ENCODE measurements at places on chromosomes 16 and 17.
A peak's percentile ranks its signal among the peaks of the same experiment; 100 is the strongest.

DNA sequence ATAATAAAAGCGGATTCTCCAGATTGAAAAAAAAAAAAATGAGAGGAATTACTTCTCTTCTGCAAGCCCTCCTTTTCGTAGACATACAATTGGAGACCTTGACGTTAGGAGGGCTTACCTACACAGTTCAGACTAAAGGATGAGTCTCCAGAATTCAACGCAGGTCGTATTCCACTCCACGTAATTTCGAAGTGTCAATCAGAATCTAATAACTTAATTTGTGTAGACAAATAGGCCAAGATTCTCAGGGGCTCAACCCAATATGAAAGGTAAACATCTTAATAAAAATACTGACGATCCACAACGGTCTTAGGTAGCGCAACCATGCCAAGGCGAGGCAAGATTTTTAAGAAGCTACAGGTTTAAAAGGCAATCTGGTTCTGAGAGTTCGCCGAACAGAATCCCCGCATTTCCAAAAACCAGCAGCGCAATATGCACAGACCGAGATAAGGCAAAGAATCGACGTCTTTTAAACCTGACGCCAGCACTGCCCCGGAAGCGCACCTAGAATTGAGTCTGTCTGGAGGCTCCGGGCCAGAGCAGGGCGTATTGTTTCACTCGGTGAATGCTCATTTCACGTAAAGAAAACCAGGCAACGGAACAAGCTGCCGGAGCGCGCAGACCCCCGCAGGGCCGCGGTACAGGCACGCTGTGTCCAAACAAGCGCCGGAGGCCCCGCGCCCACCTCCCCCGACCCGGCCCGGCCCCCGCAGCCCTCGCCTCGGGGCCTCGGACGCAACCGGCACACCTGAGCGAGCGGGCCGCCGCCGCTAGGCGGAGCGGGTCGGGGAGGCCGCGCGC, 623 bp downstream of the MBTPS1 start:
- DNase-seq: no peak

DNA sequence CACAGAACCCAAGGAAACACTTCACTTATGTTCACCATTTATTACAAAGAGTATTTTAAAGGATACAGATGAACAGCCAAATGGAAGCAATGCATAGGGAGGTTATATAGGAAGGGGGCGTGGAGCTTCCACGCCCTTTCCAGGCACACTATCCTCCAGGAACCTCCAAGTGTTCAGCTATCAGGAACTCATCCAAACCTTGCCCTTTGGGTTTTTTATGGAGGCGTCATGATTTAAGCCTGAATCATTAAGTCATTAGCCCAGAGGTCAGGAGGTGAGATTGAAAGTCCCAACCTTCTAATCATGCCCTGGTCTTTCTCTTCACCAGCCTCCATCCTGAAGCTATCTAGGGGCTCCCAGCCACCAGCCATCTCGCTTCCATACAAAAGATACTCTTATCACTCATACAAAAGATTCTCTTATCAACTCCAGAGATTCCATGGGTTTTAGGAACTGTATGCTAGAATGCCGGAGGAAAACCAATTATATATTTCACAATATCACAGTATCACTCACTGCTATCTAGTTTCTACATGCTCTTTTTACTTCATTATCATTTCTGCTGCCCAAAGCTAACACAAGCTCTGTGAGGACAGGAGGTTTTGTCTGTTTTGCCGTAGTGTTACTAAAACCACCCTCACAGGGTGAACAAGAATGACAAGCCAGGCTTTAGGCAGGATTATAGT, 213.4 kb downstream of the SLC39A11 start:
- DNase-seq: no peak

DNA sequence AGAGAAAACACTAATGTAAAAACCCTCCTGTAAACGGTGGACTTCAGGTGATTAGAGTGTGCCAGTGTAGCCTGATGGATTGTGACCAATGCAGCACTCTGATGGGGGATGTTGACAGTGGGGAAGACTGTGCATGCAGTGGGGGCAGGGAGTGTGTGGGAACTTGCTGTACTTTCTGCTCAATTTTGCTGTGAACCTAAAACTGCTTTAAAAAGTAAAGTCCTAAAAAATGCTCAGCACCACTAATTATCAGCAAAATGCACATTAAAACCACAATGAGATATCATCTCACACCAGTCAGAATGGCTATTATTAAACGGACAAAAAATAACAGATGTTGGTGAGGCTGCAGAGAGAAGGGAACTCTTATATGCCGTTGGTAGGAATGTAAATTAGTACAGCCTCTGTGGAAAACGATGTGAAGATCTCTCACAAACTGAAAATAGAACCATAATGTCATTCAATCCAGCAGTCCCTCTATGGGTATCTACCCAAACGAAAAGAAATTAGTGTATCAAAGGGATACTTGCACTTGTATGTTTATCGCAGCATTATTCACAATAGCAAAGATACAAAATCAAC, 9.7 kb upstream of the ULK2 start:
- DNase-seq: no peak

GRCh38 chr16:49874613-49875237, 18.8 kb upstream of the ZNF423 start:
- no peak for DNase-seq

- no peak for DNase-seq
Measured at GRCh38 chr16:87243478-87243877, 73.7 kb downstream of the C16orf95 start.

GRCh38 chr16:30949650-30950515, 1.0 kb downstream of the ORAI3 start:
- peak; percentile 82 for DNase-seq

- no peak for DNase-seq
Measured at GRCh38 chr17:13106171-13106570, 88.3 kb upstream of the ELAC2 start.

DNA sequence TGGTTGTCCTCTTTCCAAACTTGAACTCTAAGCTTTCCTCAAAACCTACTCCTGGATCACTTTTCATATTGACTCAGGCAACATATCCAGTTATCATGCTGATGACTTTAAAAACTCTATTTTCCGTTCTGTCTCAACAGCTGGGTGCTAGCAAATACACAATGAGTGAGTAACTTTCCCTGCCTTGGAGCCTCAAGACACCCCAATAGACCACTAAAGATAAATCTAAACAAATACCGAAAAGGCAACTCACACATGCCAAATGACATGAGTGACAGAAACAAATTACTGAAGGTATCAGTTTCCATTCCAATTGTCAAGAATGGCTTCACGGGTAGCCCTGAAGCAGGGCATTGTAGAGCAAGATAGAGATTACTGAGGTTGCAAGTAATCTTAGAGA, 15.7 kb upstream of the TMEM101 start:
- no peak for DNase-seq

DNA sequence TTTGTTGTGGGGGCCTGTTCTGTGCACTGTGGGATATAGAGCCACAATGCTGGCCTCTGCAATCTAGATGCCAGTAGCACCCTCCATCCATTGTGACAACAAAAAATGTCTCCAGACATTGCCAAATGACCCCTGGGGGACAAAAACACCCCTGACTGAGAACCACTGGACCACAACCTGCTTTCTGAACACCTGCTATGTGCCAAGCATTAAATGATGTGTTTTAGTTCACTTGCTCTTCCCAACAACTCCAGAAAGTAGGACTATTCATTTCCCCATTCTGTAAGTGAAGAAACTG, 367.0 kb upstream of the ERCC4 start:
- no peak for DNase-seq

- no peak for DNase-seq
Measured at GRCh38 chr16:8756755-8757154, 40.7 kb downstream of the TMEM186 start.

- DNase-seq: no peak
Measured at GRCh38 chr17:28394337-28395116, 11.5 kb downstream of the SLC46A1 start.

GRCh38 chr17:56808503-56808902, 25.2 kb downstream of the C17orf67 start:
- no peak for DNase-seq

GRCh38 chr17:30323895-30324319, 9.9 kb downstream of the TMIGD1 start:
- no peak for DNase-seq

DNA sequence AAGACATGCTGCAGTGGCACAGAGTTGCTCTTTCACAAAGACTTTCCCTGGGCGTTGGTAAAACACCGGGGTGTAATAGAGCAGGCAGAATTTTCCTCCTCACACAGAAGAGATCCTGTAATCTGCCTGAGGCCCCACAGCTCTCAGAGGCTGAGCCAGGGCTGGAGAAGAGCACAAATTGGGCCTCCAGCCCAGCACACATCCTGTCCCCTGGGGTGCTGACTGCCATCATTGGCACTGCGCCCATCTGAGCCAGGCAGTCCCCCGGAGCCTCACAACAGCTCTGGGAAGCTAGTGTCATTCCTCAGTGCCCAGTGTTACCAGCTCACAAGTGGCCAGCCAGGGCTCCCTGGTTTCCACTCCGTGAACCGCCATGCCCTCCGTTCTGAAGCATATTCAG, 119.4 kb downstream of the SOCS1 start:
- no peak for DNase-seq

DNA sequence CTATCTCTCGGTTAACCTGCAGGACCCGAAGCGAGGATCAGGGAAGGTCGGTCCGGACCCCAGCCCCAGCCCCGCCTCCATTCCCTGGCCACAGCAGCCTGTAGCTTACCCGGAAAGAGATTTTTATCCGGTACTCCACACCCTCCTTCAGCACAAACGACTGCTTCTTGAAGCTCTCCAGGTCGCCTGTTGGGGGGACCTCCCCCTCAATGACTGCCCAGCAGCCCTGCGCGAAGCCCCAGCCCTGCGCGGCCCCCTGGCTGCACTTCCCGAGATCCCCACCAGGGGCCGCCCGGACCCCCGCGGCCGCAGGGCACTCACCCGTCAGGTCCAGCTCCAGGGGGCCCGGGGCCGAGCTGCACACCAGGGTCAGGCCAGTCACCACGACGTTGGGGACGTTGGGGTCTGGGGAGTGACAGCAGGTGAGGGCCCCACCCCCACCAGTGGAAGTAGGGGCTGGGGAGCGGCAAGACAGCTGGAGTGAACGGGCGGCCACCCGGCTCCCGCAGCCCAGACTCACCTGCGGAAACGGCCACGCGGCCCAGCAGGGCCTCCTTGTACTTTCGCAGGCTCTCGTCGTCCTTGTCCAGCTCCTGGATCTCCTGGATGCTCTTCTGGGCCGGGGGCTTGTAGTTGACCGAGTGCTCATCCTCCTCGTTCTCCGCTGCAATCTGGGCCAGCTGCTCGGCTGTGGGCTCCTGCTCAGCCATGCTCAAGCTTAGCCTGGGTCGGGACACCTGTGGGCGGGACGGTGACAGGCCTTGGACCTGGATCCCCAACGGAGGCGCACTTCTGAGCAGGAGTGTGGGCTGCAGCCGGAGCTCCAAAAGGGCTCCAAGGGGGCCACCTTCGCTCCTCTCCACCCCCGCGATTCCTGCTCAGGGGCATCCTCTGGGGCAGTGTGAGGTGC, 1.7 kb downstream of the ARHGDIA start:
- DNase-seq: peak; percentile 74

DNA sequence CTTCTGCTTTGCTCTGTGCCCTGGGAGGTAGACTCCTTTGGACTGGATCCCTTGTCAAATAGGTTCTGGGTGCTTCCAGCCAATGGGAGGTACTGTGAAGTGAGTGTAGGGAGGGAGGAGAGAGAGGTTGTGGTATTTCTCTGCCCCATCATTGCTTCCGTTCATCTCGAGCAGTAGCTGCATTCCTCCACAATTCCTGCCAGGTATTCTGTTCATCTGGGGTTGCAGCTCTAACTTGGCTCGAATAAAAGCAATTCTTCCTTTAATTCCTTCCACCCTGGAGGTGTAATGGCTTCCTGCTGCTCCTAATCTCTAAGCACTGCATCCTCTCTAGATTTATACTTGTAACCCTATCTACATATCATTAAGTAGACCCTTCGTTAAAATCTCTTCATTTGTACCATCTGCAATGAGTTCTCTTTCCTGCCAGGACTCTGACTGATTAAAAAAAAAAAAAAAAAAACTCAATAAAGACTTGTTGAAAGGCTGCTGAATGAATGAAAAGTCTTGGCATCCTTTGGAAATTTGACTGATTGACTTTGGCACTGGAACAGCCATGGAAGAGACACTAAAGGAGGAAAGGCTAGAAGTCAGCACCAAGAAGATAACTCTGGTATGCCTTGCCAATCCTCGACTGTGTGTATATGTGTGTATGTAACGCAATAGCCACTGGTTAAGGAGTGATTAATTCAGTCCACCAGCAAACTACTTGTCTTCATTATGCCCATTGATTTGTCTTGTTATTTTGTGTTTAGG, 616.9 kb upstream of the SOX9 start:
- DNase-seq: no peak

DNA sequence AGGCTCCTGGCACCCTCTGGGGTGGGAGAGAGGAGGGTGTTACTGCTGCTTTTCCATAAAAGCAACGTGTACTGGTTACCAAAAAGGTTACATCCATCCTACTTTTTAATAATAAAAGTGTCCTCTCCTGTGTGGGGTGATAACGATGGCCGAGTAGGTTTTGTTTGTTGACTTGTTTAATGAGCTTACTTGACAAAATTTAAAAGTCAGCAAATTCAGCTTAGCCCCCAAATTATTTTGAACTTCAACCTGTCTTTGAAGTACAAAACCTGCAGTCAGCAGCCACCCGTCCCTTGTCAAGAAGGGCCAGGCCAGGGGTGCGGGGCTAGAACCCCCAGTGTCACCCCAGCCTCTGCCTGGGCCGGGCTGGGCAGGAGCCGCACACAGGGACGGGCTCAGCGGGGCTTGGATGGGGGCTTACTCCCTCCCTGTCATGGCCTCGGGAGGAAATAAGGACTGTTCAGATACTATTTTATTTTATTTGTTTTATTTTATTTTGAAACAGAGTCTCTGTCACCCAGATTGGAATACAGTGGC, 103.9 kb upstream of the CHMP6 start:
- DNase-seq: no peak

DNA sequence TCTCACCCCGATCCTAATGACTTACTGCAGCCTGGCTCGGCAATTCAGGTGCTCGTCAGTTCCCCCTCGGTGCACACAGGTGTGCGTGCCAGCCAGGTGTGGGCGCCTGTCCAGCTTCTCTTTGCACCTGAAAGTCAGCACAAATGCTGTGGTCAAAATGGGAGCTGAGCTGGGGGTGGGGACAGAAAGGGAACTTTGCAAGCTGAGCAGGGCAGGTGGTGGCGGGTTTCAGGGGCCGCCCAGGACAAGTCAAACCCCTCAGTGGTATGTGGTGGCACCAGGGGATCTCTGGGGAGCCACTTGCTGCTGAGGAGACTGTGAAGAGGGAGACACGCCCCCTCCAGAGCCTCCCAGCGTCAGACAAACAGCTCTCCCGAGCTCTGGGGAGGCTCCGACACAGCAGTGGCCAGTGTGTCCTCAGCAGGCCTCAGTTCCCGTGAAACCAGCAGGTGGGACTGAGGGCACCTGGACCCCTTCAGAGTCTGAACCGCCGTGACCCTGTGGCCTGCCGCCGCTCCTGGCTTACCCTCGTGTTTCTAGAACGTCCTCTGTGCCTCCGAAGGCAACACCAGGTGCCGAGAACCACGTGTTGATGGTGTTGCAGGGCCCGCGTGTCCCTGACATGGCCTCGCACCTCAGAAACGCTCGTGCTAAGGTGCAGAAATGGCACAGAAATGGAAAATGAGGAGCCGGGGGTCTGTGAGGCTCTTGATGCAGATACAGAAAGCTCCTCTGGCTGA, 233.5 kb upstream of the TNRC6C start:
- DNase-seq: no peak

GRCh38 chr16:3142770-3143169, 7.9 kb downstream of the ZNF213 start:
- DNase-seq: no peak

All from K562 (cell line).